Esophagus squamous epithelium (tissue), 5 donors: ENCODE measurements at places on chromosomes 2 and 18.

DNA sequence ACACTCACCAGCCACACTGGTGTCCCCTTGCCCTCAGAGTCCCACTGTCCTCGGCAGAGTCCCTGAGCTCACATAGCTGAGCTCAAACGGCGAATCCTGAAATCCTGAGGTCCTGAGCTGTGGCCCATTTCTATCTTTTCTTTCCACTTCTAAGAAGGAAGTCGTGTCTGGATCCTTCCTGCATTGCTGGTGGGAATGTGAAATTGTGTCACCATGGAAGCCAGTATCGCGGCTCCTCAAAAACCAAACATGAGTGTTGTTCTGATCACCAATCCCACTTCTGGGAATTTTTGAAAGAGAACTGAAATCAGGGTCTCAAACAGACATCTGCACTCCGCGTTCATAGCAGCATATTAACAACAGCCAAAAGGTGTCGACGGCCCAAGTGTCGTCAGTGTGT is 244.7 kb downstream of the EIPR1 start:
- no peak for DNase-seq

GRCh38 chr2:238966072-238966937 is 118.4 kb downstream of the TWIST2 start:
- no peak for DNase-seq

GRCh38 chr2:23673830-23674679 is 252.9 kb downstream of the ATAD2B start:
- no peak for DNase-seq

- no peak for DNase-seq
Observed at GRCh38 chr2:232486558-232487384, 863 bp downstream of the ECEL1 start.

DNA sequence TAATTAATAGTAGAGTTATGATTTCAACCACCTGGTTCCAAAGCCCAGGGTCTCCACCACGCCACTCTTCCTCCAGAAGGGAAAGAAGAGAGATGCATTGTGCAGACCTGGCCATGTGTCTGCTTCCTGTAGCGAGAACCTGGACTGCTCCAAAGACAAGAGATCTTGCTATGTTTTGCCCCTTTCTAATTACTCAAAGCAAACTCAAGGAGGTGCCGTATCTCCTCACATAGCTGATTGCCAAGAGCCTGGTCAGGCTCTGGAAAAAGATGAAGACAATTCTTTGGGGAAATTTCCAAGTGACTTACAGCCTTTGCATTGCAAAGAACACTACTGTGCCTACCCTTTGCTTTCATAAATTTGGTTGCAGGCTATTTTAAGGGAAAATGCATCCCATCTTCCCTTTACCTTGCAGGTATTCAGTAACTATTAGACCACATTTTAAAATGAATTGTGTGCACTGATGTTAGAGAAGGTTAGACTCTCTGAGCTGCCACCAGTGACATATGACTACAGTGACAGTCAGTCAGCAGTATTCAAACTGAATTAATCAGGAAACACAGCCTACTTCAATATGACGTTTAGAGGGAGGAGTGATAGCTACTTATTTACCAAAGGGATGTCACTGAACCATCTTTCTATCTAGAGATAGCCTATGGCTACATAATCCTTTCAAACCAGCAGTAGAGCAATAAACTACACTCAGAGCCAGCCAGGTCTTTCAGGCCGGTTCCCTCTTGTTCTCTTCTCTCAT is 842.1 kb upstream of the FANCL start:
- no peak for DNase-seq

DNA sequence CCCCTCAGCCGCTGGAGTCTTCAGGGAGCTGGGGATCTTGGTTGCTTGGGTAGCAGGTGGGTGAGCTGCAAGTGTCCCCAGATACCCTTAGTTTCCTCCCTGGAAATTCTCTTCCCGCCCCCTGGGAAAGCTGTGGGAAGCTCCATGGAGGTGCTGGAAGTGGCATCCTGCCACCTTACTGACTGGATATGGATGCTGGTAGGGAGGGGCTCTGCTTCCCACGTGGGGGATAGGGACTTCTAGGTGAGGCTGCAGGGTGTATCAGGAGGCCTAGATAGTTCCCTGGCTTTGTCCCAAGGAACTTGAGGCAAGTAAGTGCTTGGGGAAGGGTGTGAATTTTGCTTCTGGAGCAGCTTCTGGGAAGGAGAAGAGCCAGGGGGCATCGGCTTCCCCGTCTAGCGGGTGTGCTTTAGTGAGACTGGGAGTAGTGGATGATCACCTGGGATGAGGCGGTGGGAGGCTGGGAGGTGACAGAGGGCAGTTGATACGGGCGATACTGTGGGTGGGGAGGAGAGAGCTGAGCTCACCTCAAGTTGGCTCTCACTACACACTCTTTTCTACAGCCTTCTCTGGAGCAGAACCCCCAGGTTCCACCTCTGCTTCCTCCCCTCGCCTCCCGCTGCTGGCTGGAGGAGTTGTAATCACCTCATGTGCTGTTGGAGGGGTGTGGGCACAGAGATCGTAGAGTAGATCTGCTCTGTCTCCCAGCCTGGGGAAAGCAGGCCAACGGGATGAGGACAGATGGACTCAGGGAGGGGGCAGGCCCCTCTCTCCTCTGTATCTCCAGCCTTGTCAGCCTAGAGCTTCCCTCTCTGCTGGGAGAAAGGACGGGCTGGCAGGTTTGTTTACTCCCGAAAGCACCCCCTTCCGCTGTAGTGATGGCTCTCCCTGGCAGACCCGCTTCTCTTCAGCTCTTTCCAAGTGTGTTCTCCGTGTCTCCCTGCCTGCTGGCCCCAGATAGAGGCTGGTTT is 19.8 kb downstream of the TET3 start:
- no peak for DNase-seq

DNA sequence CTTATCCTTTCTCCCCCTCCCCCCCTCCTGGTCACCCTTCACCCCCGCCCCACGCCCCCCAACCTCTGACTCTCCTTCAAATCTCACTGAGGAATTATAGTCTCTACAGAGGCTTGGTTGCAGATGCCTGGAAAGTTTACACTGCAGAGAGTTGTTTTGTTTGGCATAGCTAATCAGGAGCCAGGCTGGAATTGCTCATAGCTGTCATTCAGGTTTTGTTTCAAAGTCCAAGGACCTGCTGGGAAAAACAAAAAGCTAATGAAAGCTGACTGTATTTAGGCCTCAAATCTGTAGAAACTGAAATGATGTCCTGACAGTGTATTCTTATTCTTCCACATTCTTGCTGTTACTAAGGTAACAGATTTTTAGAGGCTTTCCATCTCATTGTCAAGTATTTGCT is 22.6 kb downstream of the GREB1L start:
- DNase-seq, result no peak

GRCh38 chr2:233285921-233286320 is 21.7 kb upstream of the SAG start:
- no peak for DNase-seq

DNA sequence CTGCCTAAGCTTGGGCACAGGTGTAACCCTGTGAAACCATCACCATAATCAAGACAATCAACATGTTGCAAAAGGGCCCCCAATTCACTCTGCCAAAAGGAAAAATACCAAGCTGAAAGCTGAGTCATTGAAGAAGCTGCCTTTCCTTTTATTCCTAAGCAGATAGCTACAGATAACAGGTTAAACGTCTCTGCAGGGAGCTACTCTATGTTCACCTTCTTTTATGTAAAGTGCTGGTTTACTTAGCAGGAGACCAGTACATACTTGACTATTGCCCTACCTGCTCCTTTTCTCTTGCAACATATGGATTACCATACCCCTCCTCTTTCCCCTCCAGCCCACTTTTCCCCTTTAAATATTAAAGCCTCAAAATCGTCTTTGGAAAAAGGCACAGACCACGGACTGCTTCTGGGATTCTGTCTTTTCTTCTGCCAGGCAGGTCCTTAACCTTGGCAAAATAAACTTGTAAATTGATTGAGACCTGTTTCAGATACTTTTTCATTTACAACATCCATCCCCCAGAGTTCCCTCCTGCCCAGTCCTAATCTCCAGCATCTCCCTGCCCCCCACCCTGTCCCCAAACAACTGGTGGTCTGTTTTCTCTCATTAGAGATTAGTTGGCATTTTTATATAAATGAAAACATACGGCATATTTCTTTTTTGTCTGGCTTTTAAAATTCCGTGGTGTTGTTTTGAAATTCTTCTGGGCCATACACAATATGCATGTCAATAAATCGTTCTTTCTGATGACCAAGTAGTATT is 37.8 kb upstream of the LDLRAD4 start:
- DNase-seq, result no peak

GRCh38 chr18:22605736-22606135 is 188.0 kb upstream of the CTAGE1 start:
- no peak for DNase-seq

DNA sequence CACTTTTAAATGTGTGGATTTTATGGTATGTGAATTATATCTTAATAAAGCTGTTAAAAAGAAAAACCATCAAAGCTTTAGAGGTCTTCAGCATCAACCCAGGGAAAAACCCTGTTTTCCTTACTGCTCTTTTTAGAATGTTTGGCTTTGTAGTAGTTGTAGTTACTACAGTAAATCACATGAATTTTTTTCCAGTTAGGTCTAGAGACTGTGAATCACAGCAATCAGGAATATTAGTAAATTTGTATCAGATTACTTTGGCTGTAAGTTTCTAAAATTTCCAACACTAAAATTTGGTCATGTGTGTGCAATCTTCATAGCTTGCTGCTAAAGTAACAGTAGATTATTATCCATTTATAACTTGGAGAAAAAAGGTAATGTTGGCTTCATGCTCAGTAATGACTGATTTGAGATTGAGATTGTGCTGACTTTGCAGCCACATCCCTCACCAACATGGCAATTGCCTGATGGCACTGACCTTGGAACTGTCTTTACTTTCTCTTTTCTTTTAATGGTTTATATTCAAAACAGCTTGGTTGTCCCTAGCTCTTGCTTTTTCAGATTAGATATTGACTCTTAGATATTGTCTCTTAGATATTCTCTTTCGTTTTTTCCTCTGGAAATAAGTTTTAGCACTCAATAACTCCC is 41.1 kb downstream of the LCLAT1 start:
- DNase-seq, result no peak

- DNase-seq, result no peak
Observed at GRCh38 chr2:61343141-61343540, 127.7 kb downstream of the USP34 start.

DNA sequence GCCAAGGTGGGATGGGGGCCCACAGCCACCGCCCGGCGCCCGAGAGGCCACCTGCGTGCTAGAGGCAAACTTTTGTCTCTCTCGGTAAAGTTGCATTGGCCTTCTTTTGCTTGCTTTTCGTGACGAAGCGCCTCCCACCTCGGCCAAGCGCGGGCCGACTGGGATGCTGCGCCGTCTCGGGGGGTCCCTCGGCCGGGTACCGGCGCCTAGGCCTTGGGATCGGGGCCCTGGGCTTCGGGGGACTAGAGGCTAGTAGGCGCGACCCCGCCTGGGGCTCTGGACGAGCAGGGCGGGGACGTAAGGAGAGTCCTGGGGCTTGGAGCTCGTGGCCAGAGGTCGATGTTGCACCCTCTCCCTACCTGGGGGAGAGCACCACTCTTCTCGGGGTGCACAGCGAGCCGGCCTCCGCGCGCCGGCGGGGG is 545 bp downstream of the GLI2 start:
- no peak for DNase-seq

DNA sequence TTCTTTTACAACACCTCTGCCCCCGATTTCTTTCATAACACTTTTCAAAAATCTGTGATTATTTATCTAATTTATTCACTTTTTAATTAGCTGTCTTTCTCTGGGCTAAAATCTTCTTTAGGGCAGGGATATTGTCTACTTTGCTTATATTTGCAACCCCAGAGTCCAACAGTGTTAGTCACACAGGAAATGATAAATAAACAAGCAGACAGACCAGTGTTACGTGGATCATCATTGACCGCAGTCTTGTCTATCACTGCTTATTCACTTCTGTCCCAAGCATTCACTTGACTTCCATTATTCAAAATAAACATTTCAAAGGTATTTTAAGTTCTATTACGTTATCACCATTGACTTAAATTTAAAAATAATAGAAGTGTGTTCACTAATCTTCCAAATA is 237.6 kb upstream of the UBE2E3 start:
- no peak for DNase-seq

GRCh38 chr2:36330473-36331395 is 24.8 kb upstream of the CRIM1 start:
- DNase-seq, result no peak

DNA sequence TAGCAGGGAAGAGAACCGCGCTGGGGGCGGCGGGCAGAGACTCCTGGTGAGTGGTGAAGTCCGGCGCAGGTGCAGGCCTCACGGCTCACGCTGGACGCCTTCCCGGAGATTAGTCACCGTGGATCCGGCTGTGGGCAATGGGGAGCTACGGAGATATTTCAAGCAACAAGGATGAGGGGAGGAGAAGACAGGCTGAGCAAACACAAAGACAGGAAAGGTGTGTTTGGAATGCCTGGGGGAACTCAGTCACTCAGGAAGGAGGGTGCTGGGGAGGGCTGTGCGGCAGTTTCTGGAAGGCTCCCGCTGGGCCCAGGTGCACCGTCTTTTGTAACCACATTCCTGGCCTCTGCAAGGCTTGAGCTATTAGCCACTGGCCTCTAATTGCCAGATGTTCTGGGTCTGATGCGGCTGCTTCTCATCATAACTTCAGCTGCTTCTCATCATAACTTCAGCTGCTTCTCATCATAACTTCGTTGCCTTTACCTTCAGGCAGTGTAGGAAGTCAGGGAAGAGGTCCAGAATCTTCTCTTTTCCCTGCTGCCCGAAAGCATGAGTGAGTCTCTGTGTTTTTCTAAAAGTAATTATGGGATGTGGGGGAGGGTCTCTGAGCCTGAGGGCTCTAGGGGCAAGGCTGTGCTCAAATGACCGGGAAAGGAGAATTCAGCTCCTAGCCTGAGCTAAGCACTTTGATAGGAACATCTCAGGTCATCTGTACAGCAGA is 118.9 kb downstream of the PXDN start:
- no peak for DNase-seq

- no peak for DNase-seq
Observed at GRCh38 chr2:220044383-220044782, 417.0 kb downstream of the SLC4A3 start.

- no peak for DNase-seq
Observed at GRCh38 chr2:9594366-9595054, 36.3 kb downstream of the YWHAQ start.

- no peak for DNase-seq
Observed at GRCh38 chr18:12750076-12750714, 47.4 kb downstream of the PSMG2 start.

- DNase-seq, result no peak
Observed at GRCh38 chr18:7133181-7133580, 15.6 kb upstream of the LAMA1 start.

DNA sequence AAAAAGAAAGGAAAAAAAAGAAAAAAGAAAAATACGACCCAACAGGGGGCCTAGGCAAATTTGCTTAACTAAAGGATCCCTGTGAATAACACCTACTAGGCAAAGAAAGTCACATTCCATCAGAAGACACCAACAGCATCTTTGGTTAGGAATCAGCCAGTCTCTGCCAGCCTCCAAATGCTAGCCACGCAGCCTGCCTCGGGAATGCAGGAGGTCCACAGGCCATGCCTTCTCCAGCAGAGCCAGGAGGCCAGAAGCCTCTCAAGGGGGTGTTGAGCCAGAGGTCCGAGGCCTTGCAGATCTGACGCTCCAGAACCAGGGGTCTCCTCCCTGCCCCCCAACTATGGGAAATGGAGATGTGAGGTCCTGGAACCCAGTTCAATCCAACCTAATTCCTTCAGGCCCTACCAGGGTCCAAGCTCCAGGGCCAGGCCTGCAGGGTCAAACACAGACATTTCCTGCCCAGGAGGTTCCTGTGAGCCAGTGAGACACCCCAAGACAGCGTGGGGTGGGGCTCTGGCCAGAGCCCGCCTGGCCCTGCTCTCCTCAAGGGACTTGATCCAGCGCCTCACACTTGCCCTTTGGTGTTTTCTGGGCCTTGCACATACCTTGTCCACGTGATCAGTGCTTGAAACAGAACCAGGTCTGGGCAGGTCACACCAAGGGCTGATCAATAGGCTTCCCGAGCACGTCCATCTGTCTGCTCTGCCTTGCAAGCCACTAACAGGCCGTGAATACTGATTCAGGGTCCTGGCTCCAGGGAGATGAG is 289.6 kb upstream of the ID2 start:
- DNase-seq, result no peak
